NCI-H2029 treated with DMSO at 0.1 percent for 48 hours (cell line): ENCODE measurements at places on chromosomes 5 and 9.

DNA sequence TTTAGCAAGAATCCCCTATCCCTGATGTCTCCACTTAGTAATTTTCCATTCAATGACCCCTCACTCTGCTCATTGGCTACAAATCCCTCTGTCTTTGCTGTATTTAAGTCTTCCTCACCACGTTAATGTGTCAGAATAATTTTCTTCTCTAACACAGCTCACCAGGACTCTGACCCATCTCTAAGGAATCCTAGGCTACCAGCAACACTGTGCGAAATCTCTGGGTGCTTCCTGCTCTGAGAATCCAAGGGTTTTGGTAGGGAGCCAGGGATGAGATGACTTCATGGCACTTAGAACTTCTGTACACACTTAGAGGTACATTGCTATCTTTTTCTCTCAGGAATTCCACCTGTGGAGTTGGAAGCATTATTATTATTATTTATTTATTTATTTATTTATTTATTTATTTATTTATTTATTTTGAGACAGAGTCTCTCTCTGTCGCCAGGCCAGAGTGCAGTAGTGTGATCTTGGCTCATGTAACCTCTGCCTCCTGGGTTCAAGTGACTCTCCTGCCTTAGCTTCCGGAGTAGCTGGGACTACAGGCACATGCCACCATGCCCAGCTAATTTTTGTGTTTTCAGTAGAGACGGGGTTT is 53.5 kb downstream of the FOXI1 start:
- no peak for DNase-seq

DNA sequence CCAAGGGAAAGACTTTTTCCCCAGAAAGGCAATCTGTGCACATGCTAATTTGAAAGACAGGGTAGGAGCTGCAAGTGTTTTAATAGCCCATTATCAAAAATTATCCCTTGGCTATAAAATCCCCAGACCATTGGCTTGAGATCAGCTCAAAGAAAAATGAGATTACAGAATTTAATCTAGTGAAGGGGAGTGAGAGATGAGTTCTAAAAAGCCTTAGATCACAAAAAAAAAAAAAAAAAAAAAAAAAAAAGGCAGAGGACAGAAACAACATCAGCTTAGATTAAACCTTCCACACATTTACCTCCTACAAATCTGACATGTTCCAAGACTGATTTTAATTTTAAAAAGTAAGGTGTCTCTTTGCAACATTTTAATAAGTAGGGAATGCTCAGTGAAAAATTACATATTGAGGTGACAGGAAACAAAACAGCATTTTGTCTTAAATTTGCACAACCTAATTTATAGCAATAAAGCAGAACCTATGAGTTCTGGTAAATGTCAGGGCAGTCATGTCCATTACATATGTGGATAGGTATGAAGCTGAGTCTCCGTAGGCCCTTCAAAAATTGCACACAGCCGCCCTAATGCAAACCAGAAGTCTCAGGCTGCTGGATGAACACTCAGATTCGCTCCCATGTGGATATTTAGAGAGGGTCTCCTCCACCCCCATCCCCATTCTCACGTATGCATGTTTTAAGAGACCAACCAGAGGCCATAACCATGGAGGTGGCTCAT is 43.4 kb downstream of the NFIB start:
- no peak for DNase-seq

DNA sequence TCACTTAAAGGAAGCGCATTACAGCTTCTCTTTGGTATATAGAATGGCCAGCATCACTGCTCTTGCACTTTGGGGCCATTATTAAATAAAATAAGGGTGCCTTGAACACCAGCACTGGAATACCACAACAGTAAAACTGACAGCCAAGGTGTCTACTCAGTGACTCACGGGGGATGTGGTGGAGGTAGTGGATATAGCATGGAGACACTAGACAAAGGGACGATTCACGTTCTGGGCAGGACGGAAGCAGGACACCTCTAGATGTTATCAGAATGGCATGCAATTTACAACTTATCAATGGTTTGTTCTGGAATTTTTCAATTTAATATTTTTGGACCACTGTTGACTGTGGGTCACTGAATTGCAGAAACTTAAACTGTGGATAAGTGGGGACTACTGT is 32.9 kb upstream of the PDE8B start:
- DNase-seq: no peak

GRCh38 chr5:9557696-9558095 is 11.8 kb upstream of the SEMA5A start:
- DNase-seq: no peak

DNA sequence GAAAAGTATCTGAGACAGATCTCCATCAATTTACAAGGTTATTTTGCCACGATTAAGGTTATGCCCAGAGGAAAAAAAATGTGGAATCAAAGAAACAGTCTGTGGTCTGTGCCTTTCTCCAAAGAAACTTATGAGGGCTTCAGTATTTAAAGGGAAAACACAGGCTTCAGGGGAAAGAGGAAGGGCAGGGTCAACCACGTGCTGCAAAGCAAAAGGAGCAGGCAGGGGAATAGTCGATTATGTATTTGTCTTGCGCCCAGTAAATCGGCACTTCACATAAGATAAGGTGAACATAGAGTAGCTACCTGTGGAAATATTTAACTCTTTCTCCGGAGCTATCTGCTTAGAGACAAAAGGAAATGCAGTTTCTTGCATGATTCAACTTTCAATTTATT is 343.7 kb downstream of the RAB3C start:
- DNase-seq: no peak

GRCh38 chr9:99299211-99300102 is 77.4 kb downstream of the SEC61B start:
- DNase-seq: no peak

- no peak for DNase-seq
These were observed 56.7 kb upstream of the NAA35 start for GRCh38 chr9:85884256-85884655.

- DNase-seq: no peak
These were observed 35.0 kb upstream of the UNC5A start for GRCh38 chr5:176775409-176775808.

- DNase-seq: no peak
These were observed 32.8 kb downstream of the OR2K2 start for GRCh38 chr9:111297066-111297824.

DNA sequence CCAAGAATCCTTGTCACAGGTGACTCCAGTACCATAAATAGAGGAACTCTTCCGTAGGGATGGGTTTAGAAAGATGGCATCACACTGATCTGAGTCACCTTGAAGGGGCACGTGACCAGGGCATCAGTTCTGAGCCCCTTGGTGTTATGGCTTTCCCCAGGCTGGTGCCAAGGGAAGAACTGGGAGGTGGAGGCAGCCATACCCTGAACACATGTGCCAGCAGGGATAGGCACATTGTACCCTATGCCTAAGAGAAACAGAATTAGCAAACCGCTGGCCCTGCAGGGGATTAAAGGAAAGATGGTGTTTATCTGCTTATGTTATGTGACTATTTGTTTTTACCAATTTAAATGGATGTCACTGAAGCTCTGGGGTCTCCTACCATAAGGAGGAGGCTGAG is 196.2 kb downstream of the RGS3 start:
- no peak for DNase-seq

- no peak for DNase-seq
These were observed 969 bp downstream of the CLK4 start for GRCh38 chr5:178625679-178626483.

- no peak for DNase-seq
These were observed 264.0 kb upstream of the MEF2C start for GRCh38 chr5:89147031-89147430.

DNA sequence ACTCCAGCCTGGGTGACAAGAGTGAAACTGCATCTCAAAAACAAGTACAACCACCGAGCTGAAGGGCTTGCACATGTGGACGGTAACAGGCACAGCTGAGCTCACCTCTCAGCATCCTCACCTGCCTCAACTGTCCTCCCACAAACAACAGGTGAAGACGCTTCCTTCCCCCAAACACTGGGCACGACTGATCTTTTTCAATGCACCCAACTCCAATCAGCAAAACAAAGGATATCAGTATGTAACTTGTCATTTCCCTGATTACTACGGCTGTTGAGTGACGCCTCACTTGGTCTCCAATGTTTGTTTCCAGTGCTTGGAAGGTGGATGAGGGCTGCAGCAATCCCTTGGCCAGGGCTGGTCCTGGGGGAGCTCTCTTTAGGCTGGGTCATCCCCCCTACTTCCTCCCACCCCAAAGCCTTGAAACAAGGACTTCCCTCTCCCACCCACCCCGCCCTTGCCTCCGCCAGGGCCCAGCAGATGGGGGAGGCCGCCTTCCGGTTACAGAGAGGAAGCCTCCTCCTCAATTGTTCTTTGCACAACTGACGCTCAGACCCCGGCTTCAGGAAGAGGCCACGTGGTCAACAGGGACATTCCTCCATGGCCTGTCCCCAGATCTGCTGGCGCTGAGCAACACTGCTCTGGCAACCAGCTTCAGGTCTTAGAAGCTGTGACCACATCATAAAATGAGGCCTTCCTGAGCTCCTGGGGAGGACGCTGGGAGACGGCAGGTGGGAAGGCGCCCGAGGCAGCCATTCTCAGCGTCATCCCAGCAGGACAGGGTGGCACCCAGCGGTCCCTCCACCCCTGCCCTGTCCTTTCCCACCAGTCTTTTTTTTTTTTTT is 5.9 kb downstream of the FAM78A start:
- no peak for DNase-seq

DNA sequence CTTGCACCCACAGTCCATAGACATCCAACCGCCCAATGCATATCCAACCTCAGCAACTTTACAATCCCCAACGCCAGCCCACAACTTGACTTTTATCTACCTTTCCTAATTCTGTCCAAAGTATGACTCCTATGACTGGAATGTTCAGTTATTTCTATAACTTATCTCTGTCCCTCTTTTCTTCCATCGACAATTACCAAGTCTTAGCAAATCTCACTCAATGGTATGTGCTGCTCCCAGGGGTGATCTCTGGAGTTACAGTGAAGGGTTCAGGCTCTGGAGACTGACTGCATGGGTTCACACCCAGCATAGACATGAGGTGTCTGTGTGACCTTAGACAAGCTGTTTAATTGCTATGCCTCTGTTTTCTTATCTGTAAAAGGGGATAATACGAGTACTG is 106.9 kb downstream of the SPOCK1 start:
- DNase-seq: no peak

GRCh38 chr5:176606032-176606431 is 3.9 kb downstream of the GPRIN1 start:
- no peak for DNase-seq
